Caudate nucleus (tissue), 63 donors: ENCODE measurements at places on chromosomes 11 and 22.

- no peak for DNase-seq
Measured at GRCh38 chr11:92964471-92964870, 5.0 kb upstream of the MTNR1B start.

- DNase-seq = no peak
Measured at GRCh38 chr11:22076271-22076930, 116.5 kb upstream of the ANO5 start.

DNA sequence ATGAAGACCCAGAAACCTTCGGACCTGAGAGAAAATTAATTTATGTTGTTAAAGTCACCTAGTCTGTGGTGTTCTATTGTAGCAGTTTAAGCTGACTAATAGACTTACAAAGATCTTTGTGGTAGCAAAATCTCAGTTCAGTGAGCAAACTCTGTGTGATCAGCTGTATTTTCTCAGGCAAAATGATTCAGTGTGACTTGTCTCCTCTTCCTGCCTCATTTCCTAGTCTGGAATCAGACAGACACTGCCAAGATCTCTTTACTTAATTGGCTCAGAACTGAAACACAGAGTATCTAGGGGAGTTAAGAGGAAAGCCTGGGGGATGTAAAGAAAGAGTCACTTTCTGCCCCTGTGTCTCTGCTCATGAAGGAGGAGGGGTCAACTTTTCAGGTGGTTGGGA lies 564.7 kb downstream of the KCNA4 start:
- DNase-seq = no peak

DNA sequence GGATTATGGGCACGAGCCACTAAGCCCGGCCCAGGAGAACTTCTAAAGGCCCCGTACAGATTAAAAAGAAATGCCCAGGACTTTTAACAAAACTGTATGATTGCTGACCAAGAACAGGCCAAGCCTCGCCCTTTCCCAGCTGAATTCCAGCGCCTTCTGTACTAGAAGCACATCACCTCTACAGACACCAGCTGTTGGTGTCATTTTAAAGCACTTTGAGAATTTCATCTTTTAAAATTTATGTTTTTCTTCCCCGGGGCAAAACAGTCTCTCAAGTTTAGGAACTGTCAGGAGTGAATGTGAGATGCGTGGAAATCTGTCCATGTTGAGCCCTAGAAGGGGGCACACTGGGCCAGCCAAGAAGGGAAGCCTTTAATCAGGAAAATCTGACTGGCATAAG lies 362.4 kb downstream of the LARGE1 start:
- no peak for DNase-seq

DNA sequence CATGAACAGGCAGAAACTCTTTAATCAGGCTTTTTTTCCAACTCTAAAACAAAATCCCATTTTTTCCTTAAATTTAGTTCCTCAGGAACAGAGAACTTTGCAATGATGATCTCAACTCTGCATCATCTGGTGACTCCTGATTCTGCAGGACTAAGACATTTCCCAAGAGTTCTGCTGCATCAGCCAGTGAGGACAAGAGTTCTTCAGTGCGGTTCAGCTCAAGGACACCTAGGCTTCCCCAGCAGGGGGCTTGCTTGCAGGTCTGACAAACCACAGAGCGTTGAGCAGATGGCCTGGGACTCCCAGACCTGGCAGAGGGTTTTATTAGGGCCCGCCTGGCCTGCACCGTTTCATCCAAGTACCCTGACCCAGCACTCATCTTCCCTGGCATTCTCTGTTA lies 6.4 kb downstream of the CDCA5 start:
- DNase-seq = no peak

- no peak for DNase-seq
Measured at GRCh38 chr11:92776676-92777075, 192.8 kb upstream of the MTNR1B start.

GRCh38 chr11:46249938-46250744 lies 27.3 kb upstream of the CREB3L1 start:
- DNase-seq = no peak

DNA sequence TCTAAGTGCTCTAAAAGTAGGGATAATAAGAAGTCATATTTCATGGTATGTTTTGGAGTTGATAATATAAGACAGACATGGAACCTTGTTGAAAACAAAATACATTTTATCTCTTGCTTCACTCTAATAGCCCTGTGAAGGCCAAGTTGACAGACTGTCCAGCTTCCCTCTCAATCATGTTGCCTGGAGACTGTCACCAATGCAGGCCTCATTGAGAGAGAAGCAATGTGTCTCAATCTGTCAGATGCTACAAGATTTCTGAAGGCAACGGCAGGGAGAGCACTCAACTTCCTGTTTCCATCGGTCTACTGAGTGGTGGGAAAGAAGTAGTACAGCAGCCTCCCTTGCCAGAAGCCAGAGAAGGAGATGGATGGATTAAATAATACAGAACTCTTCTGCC lies 23.6 kb upstream of the FJX1 start:
- no peak for DNase-seq

DNA sequence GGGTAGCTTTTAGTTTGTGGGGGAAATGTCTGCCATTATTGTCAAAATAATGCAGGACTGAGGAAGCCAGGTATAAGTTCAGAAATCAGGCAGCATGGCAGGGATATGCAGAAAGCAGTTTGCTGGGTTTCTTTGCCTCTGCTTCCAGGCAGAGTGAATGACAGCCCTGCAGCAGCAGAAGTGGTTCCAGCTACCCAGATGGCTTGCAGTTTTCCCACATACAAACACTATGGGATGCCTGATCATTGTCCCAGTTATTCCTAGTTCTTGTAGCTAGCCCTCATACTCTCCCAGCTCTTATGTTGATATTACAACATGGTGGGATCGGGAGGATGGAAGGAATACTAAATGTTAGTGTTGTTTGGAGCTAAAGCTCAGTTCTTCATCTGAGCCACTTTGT lies 2.8 kb upstream of the DIXDC1 start:
- no peak for DNase-seq

GRCh38 chr11:79078999-79079398 lies 361.8 kb downstream of the TENM4 start:
- no peak for DNase-seq
